Activated T-helper 1 cell treated with Interleukin-2 at 50 U/mL for 16 hours (primary cell): ENCODE measurements at places on chromosomes 6 and 20.

DNA sequence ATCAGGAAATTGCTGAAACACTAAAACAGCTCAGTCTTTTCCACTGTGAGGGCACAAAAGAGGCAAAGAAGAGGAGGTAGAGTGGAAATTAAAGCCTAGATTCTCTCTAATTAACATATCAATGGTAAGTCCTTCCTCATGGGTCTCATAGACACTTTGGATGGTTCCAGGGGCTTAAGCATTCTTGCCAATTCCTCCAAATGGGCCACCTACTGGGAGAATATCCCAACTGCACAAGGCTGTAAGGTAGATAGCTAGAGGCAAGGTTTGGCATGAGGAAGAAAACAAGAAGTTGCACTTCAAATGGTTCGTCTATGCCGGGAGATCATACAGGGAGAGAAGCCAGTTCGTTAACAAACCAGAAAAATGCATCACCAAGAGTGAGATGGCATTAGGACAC is 107.6 kb upstream of the KHDRBS2 start:
- DNase-seq, result no peak

- no peak for DNase-seq
These were observed 425.3 kb upstream of the SLC35B3 start for GRCh38 chr6:8860671-8861070.

GRCh38 chr6:20292905-20293304 is 80.6 kb upstream of the MBOAT1 start:
- DNase-seq, result no peak

- no peak for DNase-seq
These were observed 28.9 kb downstream of the STMND1 start for GRCh38 chr6:17130786-17131185.

GRCh38 chr20:59515013-59515905 is 89.1 kb upstream of the PHACTR3 start:
- no peak for DNase-seq

DNA sequence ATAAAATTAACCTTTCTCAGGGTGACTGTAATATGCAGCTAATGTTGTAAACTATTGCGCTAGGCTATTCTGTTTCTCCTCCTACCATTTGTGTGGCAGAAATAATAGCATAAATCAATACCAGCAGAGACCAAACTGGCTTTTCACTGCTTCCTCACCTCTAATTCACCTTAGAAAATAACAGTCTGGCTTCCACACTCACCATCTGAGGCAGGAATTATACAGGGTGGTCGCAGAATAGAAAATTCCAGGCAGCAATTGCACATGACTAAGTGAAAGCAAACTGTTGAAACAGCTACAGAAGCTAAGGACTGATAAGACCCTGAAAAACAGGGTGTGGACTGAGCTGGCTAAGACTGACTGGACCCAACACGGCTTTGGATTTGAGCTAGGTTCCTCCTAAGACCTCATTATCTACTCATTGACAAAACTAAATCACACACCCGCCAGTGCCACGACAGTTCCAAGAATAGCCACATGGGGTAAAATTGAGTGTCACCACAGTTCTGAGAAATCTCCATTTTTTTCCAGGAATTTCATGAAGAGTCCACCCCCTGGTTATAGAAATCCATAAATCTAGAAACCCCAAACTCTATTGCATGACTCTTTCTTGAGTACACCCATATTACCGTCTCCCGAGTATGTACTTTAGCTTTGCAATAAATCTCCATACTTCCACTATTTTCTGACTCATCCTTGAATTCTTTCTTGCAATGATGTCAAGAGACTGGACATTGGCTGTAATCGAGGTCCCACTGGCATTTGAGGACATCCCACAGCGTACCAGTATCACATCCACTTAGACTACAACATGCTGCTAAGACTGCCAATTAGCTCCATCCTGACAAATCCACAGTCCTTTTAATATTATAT is 60.9 kb upstream of the KCNQ5 start:
- no peak for DNase-seq

- no peak for DNase-seq
These were observed 1.1 kb downstream of the JAG1 start for GRCh38 chr20:10672624-10673127.

- no peak for DNase-seq
These were observed 73.1 kb upstream of the ISM1 start for GRCh38 chr20:13147971-13148370.

GRCh38 chr20:3933218-3933617 is 44.0 kb downstream of the PANK2 start:
- no peak for DNase-seq

DNA sequence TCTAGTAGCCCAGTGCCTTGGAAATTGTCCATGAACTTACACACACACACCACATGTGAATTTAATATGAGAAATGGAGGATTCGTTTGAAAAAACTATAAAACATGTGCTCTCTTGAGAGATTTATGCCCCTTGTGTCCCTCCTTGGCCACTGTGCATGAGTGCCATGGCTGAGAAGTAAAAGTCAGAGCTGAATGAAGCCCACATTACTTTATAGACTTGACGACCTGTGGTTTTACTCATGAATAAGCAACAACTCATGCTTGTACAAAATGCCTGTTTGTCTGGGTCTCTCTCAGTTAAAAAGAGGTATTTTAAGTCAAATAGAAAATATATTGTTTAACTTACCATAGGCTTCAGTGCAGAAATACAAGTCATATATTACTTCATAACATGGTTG is 102.7 kb downstream of the KCNQ5 start:
- no peak for DNase-seq

DNA sequence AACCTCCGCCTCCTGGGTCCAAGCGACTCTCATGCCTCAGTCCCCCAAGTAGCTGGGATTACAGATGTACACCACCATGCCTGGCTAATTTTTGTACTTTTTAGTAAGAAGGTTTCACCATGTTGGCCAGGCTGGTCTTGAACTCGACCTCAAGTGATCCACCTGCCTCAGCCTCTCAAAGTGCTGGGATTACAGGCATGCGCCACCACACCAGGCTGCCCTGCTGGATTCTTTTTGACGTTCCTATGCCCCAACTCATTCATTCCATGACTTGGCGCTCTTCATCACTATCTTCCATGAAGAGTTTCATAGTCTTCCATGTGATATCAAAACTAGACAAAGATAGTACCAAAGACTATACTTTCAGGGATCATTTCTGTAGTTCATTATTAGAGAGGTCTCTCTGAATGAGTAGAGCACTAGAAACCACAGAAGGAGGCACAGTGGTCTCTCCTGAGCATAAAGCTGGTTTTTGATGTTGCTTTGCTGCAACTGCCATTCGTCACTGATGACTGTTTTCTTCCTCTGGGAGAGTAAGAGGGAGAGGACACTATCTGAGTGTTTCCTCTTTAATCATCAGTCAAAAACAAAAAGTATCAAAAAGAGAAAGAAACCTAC is 23.5 kb downstream of the DNAAF9 start:
- DNase-seq, result no peak

DNA sequence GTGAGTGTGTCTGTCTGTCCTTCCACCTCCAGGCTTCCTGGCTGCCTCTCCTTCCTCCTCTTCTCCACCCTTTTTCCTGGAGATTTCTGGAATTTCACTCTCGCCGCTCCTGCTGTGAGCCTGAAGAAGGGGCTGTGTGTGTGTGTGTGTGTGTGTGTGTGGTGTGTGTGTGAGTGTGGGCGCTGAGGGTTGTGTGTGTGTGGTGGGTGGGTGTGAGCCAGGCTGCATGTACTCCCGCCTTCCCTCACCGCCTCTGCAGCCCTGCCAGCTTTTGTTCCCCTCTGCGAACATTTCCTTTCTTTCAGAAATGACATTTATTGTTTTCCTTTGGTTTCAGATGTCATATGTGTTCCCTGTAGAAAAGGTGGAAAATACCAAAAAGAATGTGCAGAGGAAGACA is 76.0 kb downstream of the SRC start:
- DNase-seq, result no peak

DNA sequence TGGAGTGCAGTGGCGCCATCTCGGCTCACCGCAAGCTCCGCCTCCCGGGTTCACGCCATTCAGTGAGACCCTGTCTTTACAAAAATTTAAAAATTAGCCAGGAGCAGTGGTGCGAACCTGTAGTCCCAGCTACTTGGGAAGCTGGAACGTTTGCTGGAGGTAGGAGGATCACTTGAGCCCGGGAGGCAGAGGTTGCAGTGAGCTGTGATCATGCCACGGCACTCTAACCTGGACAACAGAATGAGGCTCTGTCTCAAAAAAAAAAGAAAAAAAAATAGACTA is 5.7 kb upstream of the PARD6B start:
- DNase-seq, result no peak

DNA sequence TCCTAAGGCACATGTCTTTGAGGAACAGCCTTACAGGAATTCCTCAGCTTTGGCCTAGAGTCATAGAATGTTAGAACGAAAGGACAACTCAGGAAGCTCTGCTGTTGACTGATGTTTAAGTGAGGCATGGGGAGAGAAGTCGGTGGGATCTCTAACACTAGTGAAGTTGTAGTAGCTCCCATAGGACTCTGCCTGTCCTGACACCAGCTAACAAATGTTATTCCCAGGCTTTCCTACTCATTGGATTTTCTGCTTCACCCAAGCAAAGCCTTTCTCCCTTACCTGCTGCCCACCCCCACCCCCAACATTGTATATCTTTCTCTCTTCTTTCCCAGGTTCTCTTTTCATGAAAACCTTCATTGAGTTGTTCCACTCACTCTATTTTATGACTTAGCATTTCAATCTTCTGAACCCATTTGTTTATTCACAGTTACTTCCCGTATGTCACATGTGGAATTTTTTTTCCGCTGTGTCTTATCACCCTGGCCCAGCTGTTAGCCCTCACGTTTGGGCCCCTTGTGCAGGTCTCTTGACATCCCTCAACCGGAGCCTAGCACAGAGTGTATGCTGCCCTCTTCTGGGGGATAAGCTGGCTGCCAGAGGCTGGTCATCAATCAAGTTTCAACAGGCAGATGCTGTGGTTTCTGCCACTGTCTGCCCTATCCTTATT is 39.2 kb upstream of the RNF8 start:
- DNase-seq, result no peak

- DNase-seq, result no peak
These were observed 128.1 kb downstream of the MYLK4 start for GRCh38 chr6:2622671-2623070.

DNA sequence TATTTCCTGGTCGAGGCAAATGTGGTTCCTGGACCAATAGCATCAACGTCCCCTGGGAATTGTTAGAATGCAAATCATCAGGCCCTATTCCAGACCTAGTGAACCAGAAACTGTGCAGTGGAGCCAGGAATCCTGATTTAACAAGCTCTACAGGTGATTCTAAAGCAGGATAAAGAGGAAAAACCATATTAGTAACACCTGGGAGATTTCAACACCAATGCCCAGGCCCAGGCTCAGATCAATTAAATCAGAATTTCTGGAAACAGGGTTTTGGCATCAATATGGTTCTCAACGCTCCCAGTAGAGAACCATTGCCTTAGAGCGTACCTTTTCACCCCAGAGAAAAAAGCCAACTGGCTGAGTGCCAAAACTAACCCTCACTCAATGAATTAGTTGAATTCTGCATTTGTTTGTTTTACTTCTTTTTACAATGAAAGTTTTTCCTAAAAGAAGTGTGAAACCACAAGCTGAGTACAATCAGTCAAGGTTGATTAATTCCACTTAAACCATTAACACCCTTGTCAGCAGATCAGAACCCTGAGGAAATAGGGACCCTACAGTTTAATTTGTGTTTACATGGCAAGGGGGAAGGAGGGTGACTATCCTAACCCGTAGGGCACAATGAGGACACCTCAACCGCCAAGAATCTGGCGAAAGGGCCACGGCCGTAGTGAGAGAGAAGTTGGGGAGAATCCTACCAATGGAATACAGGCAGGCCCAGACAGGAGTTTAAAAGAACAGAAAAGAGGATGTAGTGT is 34.9 kb upstream of the LOC128125822 start:
- DNase-seq, result no peak

DNA sequence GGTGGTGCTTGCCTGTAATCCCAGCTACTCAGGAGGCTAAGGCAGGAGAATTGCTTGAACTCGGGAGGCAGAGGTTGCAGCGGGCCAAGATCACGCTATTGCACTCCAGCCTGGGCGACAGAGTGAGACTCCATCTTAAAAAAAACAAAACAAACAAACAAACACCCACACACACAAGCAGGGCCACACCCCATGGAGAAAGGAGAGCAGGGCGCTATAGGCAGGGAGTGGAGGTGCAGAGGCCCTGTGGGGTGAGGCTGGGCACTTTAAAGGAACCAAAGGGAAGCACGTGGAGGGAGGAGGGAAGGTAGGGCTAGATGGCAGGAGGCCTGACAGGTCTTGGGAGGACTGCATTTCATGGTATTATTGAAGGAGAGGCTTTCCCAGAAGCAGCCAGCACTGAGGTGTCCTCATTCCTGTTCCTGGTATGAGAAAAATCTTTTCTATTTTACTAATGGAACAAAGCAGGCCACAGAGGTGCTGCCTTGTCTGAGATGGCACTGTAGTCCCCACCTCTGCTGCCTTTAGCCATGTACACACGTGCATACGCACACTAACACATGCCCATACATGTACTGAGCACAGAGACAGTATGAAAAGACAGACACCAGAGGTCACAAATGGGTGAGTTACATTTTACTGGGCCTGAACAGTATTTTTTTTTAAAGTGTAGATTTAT is 44.0 kb downstream of the BCAS4 start:
- no peak for DNase-seq

DNA sequence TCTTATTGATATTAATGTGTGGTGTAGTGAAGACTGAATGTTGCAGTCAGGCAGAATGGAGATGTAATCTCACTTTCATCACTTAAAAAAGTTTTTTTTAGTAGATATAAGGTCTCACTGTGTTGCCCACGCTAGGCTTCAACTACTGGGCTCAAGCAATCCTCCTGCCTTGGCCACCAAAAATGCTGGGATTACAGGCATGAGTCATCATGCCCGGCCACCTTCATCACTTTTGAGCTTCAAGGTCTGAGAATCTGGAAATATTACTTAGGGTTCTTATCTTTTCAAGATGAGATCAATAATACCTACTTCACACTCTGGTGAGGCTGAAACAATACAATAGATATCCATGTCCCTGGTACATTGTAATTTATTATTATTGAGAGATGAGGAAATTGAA is 31.6 kb downstream of the ADGRG6 start:
- DNase-seq, result no peak

DNA sequence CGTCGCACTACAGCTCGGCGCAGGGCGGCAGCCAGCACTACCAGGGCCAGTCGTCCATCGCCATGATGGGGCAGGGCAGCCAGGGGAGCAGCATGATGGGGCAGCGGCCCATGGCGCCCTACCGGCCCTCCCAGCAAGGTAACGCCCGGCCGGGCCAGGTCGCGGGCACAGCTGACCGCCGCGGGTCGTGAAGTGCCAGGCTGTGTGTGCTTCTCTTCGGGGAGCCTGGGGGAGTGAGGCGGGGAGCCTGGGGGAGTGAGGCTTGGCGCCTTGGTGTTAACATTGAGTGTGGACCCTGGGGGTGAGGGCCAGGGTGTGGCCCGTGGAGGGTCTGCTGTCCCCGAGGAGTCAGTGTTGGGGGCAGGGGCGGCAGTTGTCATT is 19.4 kb upstream of the MTG2 start:
- no peak for DNase-seq

- no peak for DNase-seq
These were observed 22.2 kb downstream of the CEP57L1 start for GRCh38 chr6:109117346-109118035.

GRCh38 chr6:80325742-80326141 is 219.3 kb downstream of the BCKDHB start:
- no peak for DNase-seq

- DNase-seq, result no peak
These were observed 117.0 kb upstream of the CEP85L start for GRCh38 chr6:118768441-118768840.
